ENCODE measurements at places on chromosomes 11 and 22.

- no peak for DNase-seq
These were observed 445.6 kb downstream of the TBC1D22A start for GRCh38 chr22:47207846-47208554.

DNA sequence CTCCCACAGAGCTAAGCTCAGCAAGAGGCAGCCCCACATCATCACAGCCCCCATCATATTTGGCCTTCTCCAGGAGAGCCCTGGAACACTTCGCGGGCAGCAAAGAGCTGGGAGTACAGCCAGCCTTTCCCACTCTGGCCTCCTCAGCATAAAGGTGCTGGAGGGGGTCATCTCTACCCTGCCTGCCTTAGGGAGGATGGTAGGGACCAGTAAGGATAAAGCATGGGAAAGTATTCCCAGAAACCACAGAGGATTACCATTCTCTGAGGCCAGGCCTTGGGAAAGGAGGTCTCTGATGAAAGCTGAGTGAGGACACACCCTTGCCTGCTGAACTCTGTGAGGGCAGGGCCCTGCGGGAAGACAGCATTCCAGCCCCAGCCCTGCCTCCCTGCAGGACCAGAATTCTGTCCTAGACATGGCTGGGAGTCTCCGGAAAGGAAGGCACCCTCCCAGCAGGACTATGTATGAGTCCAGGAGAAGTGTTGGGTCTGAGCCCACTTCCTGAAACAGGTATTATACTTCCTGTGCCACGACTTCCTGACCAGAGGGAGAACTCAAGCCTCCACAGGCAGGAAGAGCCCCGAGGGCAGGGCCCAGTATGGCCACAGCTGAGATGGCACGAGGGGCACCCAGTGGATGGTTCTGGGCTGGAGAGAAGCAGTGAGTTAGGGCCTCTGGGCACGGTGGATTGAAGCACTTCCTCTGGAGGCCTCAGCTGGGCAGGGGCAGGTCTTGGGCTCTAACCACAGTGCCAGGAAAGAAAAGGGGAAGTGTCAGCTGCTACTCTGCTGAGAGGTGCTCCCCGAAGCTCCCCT lies 12.9 kb upstream of the CASTOR1 start:
- no peak for DNase-seq

- no peak for DNase-seq
These were observed 102.1 kb upstream of the SLC5A12 start for GRCh38 chr11:26823963-26824362.

- no peak for DNase-seq
These were observed 15.0 kb downstream of the TUB start for GRCh38 chr11:8095806-8096522.

DNA sequence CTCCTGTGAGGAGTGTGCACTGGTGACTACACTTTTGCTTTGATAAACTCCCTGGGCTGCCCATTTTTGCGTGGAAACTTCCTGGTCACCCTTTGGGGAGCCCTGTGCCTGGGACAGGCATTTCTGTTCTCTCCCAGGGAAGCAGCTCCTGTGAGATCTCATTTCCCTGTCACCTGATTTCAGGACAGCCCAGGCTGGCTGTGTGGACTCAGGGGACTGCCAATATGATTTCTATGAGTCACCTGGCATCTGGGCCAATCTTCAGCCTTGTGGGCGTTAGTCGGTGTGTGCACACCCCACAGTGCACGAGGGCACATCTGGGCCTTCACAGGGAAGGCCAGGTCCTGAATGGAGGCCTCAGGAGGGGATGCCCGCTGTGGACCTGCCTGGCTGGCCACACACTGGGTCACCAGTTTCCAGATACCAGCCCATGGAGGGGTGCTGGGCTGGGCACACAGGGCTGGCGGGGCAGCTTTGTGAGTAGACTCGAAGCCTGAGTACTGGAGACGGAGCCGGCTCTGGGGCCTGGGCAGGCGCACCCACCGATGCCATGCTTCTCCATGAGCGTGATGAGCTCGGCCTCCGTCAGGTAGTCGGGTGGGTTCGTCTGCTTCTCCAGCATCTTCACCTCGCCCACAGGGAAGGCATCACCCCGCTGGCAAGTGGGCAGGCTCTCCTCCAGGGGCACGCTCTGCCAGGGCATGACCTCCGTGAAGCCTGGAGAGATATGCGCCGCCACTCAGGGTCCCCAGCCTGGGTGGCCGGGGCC lies 9.4 kb upstream of the PPM1F start:
- no peak for DNase-seq

DNA sequence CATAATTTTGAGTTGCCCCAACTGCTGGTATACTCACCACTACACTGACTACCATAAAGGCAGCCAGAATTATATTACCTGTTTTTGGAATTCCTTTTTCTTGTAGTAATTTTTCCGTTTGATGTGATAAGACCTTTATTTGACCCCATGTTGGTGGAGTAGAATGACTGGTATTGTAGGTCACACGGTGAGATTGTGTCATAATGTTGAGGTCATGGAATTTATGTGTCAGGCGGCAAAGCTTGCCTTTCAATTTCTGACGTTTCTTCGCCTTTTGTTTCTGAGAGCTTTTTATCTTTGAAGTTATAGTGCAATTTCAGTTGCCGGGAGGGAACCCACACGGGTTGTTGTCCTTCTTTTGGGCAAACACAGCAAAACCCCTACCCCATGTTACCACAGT lies 13.0 kb downstream of the OR52K1 start:
- no peak for DNase-seq

- no peak for DNase-seq
These were observed 18.5 kb downstream of the SPECC1L start for GRCh38 chr22:24289114-24289513.

GRCh38 chr11:28401446-28401845 lies 293.3 kb downstream of the METTL15 start:
- no peak for DNase-seq

GRCh38 chr11:128361451-128362020 lies 225.8 kb downstream of the ETS1 start:
- DNase-seq = peak; percentile 45

DNA sequence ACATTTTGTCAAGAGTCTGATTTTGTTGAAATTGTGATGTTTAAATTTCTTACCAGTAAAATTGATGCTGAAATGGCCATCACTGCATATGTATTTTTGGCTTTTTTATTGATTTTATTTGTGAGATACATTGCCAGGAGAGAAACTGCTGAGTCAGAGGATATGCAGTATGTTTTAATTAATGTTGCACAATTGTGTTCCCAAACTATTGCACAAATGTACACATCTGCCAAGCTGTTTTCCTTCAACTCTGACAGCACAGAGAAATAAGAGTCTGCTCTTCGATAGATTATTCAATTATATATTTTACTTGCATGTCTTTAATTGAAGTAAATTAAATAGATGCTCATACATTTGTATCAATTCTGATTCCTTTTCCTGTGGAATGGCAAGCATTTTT lies 640.2 kb upstream of the LUZP2 start:
- no peak for DNase-seq

DNA sequence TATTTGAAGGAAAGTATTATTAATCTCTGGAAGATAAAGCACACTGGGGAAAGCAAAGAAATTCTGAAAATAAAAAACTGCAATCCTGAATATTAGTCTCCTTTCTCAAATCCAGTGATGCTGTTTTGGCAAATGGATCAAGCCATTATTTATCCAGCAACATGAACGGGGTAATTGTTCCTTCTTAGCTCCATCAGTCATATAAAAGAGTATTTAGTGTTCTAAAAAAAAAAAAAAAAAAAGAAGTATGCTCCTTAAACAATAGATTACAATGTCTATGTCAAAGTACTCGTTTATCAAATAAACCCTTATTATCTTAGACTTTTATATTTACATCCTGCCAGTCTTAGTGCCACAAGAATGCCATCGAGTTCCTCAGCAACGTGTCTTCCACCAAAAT lies 1.3 kb downstream of the RDX start:
- DNase-seq = no peak

DNA sequence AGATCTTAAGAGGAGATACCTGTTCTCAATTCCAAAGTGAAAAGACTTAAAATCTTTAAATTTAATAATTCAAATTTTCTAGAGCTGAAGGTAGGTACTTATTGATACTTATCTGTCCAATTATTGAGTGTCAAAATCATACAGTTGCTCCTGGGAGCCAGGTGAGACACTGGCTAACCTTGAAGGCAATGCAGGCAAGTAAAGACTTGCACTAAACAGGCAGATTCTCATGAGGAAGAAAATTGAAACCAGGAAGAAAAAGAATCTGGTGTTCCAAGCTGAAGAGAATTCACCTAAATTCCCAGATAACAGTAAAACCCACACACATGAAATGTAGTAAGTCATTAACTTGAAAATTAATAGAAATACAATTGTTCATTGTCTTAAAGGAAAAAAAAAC lies 30.3 kb downstream of the VSIG10L2 start:
- no peak for DNase-seq

- no peak for DNase-seq
These were observed 78.4 kb upstream of the GDPD4 start for GRCh38 chr11:77379934-77380333.

DNA sequence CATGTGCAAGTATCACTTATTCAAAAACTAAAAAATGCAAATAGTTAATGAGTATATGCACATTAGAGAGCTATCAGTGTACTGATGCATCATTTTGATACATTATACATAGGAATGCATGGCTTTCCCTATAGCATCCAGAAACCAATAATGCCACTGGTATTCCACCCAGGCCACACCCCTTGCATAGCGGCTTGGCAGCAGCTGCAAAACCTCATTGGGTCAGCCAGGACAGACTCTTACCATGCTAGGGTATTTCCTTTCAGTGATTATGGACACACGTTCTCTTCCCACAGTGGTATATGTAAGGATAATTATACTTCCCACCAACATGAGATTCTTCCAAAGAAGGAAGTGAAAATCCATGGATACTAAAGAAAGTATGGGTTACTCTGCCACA lies 145.9 kb upstream of the PITPNB start:
- no peak for DNase-seq

DNA sequence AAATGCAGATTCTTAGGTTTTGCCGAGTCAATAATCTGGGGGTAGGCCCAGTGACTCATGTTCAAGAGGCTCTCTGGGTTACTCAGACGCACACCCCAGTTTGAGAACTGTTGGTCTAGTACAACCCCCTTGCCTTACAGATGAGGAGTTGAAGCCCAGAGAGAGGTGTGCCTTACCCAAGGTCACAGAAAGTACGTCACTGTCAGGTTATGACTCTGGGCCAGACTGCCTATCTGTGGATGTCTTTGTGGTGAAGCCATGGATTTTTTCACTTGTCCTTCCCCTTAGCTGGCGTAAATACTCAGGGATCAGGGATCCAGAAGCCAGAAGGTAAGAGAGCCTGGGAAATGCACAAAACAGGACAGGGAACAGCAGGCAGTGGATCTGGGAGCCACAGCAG lies 25.2 kb upstream of the NECTIN1 start:
- no peak for DNase-seq

All from NCI-H2081 treated with DMSO at 0.1 percent for 48 hours (cell line).